ENCODE measurements at places on chromosomes 11 and 22. TPM values are rescaled to one million over a fixed set of nuclear protein-coding genes. Genes with fewer than 3 reads are reported as not detected.

DNA sequence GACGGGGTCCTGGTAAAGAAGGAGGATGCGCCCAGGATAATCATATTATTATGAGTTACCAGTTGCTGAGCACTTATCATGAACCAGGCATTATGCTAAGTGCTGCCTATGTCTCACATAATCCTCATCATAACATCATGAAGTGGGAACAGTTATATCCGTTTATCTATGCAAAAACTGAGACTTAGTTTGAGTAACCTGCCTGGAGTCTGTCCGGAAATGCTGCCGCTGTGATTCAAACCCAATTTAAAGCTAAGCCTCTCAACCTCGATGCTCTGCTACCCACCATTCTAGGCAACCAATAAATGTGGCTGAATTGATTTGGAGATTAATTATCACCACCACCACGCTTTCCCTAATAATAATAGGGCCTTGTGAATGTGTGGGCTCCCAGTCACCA, 111.5 kb upstream of the CLMP start:
- DNase-seq, result no peak

DNA sequence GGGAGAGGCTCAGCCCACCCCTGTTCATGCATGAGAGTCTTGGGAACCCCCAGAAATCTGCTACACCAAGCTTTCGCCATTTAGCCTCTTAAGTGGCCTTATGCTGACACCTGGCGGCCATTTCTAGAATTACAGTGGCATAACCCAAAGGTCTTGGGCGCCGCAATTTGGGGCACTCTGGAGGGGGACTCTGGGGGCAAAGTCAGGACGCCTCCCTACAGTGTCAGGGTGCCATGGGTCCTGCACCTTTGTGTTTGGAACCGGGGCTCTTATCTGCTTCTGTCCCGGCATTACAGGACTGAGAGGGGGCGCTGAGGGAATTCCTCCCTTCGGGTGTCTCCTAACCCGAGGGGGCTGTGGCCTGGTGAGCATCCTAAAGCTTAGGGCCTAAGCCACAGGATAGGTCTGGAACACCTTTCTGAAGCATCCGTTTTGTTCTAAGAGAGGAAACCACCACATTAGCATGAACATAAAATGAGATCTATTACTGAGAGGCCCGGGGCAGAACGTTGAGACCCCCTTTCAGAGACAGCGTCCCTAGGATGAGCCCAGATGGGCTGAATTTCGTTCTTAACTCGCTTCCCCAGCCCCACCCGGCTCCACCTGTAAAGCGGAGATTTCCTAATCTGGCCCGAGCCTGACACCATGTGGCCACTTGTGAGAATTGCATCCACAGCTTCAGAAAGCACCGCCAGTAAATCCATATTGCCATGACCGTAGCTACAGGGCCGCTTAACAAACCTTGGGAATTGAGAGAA, 9.3 kb downstream of the INS start:
- peak; percentile 78 for DNase-seq

DNA sequence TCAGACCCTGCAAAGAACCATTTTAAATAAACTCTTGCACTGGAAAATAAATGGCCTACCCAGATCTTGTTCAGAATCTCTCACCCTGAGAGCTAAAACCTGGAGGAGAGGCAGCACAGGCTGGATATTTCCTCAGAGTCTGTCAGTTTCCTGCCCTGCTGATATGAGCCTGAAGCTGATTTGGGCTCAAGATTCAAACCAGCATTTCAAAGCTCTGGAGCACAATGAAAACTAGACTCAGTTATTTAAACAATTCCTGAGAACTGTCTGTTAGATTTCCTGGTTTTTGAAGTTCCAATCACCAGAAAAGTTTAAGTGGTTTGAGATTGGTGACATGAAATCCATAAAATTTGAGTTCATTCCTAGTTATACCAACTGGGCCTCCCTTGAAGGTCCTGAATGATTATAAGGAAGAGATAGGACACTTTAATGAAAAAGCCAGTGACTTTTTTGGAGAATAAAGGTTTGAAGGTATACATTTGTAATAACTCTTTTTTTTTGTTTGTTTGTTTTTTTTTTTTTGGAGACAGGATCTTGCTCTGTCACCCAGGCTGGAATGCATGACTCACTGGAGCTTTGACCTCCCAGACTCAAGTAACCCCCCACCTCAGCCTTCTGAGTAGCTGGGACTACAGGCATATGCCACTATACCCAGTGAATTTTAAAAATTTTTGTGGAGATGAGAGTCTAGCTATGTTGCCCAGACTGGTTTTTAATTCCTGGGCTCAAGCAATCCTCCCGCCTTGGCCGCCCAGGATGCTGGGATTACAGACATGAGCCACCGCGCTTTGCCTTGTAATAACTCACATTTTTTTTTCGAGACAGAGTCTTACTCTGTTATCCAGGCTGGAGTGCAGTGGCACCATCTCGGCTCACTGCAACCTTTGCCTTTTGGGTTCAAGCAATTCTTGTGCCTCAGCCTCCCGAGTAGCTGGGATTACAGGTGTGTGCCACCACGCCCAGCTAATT, 8.0 kb upstream of the ESAM start:
- no peak for DNase-seq

GRCh38 chr11:103297900-103298299, 188.7 kb downstream of the DYNC2H1 start:
- no peak for DNase-seq

Gene SCGB1A1
- not detected for total RNA-seq

Gene KCNK4
- total RNA-seq, result not detected
